ENCODE measurements at places on chromosomes 12 and 14.

DNA sequence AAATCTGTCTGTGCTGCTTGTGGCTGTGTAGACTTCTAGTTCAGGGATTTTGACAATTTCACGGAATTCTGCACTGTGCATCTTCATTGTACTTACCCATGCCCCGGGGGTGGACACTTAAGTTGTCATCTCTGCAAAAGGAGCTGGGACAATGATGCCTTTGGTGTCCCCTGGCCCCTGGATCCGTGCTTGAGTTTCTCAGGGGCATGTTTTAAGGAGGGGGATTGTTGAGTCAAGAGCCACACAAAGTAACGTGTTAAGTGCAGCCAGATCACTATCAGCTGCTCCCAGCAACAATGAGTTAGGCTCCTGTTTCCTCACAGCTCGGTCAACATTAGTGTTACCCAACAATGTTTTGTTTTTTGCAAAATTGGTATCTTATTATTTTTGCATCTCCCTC lies 305.0 kb upstream of the DIO3 start:
- no peak for DNase-seq

DNA sequence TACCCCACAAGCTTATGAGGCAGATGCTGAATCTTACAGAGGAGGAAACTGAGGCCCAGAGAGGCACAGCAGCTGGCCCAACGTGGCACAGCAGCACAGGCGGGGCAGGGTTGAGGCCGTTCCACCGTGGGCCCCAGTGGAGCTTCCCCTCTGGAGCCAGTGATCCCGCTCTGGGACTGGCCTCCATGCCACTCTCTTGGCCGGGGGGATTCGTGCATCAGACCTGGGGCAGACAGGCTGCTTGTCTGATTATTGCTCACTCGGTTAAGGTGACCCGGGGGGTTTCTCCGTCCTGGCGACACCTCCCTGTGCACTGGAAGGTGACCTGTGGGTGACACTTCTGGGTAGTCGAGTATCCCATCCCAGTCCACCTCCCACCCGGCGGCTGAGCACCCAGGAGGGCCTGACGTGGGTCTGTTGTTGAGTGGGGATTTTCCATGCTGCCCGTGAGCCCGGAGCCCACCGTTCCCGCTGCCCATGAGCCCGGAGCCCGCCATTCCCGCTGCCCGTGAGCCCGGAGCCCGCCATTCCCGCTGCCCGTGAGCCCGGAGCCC lies 27.8 kb downstream of the NOC4L start:
- no peak for DNase-seq

- no peak for DNase-seq
Observed at GRCh38 chr14:100855256-100855930, 29.5 kb downstream of the MEG3 start.

GRCh38 chr14:104547998-104548700 lies 31.4 kb upstream of the C14orf180 start:
- no peak for DNase-seq

DNA sequence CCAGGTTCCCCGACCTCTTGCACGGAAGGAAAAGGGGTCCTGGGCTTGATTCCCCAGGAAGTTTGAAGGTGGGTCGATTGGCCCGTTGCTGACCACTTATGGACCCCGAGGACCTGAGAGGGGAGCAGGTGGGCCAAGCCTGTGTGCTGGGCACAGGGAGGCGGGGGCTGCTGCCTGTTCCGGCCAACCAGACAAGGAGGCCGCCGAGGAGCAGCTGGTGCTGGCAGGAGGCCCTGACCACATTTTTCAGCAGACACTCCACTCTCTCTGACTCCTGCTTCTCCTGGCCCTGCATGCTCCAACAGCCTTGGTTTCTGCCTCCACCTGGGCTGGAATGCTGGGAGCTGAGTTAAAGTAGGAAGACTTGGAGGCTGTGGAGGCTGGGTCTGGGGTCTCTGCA lies 42.8 kb downstream of the NOS1 start:
- no peak for DNase-seq

- no peak for DNase-seq
Observed at GRCh38 chr14:52352061-52352491, 38.0 kb downstream of the PTGER2 start.

DNA sequence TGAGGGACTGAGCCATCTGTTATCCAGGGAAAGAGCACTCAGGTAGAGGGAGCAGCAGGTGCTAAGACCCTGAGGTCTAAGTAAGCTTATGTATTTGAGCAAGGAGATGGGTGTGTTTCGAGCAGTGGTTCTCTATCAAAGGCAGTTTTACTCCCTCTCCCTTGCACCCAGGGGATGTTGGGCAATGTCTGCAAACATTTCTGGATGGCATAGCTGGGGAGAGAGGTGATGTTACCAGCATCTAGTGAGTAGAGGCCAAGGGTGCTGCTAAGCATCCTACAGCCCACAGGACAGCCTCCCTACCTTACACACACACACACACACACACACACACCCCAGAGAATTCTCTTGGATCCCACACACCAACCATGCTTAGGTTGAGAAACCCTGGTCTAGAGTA lies 221.0 kb upstream of the PWP1 start:
- no peak for DNase-seq

- peak; percentile 13 for DNase-seq
Observed at GRCh38 chr12:86914721-86915120, 658.5 kb upstream of the MGAT4C start.

DNA sequence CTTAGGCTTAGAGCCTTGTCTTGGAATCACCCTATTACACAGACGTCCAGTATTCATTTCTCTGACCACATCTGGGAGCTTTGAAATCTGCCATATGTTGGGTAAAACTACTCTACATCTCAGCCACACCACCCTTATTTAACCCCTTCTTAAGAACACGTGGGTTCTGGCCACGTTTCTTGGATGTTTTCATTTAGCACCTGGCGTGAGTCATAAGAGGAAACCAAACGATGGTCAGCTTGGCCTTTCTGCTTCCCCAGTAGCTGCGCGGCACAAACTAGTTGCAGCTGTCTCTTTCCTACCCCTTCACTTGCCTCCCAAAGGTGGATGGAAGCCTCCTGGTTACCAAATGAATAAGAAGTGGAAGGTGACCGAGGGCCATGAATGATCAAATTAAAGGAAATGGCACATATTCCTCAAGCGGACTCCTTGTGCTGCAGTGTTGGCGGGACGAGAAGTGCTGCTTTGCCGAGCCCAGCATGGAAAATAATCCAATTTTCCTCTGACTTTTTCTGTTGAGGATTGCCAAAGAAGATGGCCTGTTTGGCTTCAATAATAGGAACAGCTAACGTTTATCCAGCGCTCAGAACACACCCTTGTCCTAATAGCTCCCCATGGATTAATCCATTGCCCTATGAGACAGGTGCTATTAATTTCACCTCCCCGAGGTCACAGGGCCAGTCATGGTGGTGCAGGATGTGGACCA lies 154.1 kb downstream of the ZNF664 start:
- DNase-seq: no peak

Data from brain pericyte (primary cell).